Bronchial epithelial cell (primary cell): ENCODE measurements at places on chromosomes 5 and 9. TPM values are rescaled to one million over a fixed set of nuclear protein-coding genes. Genes with fewer than 3 reads are reported as not detected.

DNA sequence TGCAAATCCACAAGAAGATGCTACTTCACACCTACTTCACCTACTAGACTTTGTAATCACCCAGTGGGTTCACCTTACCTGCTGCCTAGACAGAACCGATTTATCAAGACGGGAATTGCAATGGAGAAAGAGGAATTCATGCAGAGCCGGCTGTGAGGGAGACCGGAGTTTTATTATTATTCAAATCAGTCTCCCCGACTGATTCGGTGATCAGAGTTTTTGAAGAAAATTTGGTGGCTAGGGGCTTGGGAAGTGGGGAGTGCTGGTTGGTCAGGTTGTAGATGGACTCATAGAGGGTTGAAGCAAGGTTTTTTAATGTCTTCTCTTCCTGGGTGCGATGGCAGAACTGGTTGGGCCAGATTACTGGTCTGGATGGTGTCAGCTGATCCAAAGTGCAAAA lies 23.4 kb downstream of the SFXN1 start:
- DNase-seq, result no peak

DNA sequence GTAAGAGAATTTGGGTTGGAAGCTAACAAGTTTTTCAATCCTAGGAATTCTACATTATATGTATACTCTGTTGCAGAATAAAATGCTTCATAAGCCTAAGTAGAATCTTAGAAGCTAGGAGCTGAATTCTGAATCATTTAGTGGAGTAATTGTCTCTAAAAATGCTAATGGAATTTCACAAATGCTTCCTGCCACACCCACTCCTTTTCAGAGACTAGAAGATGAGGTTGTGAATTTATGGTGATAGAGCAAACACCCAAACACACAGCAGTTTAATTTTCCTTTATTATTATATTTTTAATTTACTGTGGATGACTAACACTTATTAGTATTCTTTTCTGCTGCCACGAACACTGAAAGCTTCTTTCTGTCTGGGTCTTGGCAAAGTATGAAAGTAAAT lies 208.0 kb upstream of the PDE4D start:
- DNase-seq, result peak; percentile 38

DNA sequence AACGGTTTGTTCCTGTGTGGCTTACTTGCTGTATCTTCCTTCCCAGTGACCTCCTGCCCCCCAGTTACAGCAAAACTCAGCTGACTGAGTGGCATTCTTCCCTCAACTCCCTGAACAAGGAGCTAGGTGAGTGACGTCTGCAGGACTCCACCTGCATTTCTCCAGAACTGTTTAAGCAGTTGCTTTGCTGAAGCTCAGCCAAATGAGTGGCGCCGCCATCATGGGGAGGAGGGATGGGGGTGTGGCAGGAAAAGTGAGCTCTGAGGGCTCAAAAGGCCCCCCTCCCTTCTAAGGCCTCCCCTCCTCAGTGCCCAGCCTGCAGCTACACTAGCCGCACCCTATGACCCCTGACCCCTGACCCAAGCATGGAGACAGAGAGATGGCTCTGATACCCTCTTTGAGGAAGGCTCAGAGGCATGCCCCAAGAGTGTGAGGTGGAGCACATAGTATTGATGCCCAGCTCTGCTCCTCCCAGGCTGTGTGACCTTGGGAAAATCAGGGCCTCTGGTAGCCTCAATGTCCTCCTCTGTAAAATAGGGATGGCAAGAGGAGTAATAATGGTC lies 12.7 kb downstream of the CCDC180 start:
- no peak for DNase-seq

The TERT gene
- total RNA-seq, result under 0.01 TPM in 1 of 2 replicates, not detected in the other

The SPATA6L gene
- 2.6 and 6.5 TPM in 2 replicates for total RNA-seq
